ENCODE measurements at places on chromosomes 5 and 9.

GRCh38 chr5:112762113-112762810 is 24.6 kb downstream of the APC start:
- no peak for DNase-seq

DNA sequence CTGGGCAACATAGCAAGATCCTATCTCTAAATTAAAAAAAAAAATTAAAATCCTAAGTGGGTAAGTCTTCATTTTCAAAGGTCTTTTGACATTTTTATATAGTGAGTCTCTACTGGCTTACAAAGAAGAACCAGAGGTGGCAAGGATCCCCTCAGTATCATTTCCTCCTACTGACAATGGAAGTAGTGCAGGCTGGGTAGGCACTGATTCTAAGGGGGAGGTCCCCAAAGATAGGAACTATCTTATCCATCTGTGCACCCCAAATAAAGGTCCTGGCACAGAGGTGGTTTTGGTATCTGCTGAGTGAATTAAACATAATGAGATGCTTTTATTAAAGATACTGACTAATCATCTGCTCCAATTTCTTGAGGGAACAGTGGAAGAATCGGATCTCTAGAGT is 4.2 kb downstream of the FAM193B start:
- no peak for DNase-seq

DNA sequence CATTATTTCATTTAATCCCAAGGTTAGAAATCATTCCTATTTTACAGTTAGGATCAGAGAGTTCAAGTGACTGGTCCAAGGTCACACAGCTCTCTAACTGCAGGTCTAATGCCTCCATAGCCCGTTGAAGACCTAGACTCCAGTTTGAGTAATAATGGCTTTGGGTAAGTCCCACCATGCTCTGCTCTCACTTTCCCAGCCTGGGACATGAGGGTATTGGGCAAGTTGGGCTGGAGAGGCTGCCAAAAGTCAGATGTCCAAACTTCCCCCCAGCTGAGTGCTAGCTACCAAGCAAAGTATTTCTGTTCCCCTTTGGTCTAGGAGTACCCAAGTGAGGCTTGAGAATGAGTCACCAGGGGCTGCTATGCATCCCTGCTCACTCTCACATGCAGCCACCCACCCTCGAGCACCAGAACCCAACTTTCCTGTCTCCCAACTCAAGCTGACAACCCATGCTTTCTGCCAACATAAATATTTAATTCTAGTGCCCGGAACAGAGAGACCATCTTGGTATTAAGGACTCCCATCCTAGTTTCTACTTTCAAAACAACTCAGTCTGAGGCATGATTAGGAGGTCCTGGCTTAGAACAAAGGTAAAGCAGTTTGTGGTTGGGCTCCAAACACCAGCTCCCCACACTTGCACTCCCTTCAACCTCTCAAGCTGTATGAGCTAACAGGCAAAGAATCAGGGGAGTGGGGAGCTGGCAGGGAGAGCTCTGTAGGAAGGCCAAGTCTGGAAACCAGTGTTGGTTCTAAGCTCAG is 236.5 kb upstream of the TRIM32 start:
- DNase-seq = peak; percentile 91

- DNase-seq = no peak
Observed at GRCh38 chr9:69900406-69900805, 79.8 kb downstream of the CFAP95 start.

DNA sequence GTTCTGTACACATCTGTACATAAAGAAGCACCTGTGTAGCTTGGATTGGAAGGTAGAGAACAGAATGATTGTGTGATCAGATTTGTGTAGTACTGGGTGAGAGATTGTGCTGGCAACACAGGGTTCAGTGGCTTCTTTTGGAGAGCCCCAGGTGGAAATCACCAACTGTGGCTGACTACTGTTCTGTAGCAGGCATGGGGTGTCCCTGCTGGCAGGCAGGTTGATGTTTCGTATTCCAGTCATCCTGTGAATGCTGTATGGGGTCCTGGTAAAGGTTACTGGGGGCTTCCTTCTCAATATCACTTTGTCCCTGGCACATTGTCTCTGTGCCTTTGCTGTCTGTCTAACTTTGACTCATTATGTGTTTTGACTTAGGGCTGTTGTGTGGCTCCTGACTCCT is 5.3 kb downstream of the ASPN start:
- no peak for DNase-seq

DNA sequence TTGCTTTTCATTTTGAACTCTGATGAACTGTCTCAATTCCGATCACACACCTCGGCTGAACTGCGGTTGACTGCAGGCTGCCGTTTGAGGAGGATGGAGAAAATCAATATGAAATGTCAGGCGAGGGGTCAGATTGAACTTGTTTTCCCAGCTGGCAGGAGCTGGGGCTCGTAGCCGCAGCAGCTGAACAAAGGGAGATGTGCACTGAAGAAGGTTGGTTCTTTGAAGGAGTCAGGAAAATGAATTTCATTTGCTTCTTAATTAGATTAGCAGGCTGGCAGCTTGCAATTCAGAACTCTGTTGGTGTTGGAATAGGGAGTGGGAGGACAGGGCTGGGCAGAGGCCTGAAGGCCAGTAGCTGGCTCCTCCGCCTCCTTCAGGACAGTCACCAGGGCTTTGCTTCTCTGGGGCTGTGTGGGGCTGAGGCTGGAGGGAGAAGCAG is 117.4 kb upstream of the GPR151 start:
- no peak for DNase-seq

DNA sequence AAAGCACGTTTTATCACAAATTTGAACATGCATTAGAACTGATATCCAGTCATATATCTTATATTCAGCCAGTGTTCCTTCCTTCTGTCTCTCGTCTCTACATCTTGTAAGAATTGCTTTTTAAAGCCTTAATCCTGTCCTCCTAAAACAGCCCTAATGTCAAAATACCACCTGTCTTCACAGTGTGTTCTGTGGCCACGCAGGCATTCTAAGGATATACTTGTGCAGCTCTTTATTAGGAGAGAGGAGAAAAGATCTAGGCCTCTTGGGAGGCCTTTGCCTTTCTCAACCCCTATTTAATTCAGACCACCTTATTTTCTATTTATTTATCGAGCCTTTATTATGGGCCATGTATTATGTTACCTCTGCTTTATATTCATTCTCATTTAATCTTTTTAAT is 78.3 kb downstream of the MAN2A1 start:
- no peak for DNase-seq

DNA sequence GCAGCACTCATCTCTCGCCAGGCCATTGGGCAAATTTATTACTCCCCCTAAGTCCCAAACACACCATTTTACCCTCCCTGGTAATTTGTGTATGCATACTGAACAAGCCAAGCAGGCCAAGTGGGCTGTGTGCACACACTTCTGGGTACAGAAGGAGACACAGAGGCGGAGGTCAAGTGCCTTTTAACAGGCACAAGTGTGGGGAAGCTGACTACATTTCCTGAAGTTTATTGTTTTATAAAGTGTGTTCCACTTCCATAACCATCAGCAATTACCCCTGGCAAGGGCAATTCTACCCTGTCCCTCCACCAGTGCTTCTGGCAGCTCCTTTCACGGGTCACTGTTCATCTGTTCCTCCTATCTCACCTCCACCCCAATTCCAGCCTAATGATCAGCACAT is 93.9 kb downstream of the SETX start:
- no peak for DNase-seq

DNA sequence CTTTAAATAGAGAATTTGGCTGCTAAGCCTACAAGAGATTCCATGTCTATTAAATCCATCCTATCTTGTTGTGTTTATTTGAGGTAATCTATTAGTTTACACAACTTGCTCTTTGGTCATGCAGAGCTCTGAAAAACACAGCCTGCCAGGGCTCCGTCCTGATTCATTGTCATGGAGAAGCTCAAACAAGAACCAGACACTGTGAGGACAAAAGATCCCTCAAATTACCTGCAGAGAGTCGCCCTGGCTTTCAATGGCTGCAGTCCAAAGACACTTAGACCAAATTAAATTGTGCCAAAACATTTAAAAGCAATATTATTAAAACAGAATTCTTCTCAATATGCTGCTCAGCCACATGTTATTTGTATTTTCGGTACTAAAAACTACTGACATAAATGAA is 60.1 kb downstream of the CDH18 start:
- DNase-seq = no peak

DNA sequence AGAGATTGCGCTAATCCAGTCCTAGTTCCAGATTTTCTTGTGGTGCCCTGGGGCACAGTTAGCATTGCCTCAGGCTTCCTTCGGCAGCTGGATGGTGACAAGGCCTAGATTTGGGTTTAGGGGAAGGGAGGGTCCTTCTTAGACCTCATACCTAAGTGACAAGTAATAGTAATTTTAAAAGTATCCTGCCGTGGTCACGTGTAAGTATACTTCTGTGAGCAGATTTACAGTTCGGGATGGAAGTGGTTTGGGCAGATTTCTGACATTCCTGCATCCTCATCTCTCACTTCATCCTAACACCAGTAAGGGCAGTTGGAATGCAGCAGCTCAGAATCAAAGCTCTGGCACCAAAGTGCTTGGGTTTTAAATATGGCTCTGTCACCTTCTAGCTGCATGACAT is 71.6 kb downstream of the LRRC70 start:
- no peak for DNase-seq

DNA sequence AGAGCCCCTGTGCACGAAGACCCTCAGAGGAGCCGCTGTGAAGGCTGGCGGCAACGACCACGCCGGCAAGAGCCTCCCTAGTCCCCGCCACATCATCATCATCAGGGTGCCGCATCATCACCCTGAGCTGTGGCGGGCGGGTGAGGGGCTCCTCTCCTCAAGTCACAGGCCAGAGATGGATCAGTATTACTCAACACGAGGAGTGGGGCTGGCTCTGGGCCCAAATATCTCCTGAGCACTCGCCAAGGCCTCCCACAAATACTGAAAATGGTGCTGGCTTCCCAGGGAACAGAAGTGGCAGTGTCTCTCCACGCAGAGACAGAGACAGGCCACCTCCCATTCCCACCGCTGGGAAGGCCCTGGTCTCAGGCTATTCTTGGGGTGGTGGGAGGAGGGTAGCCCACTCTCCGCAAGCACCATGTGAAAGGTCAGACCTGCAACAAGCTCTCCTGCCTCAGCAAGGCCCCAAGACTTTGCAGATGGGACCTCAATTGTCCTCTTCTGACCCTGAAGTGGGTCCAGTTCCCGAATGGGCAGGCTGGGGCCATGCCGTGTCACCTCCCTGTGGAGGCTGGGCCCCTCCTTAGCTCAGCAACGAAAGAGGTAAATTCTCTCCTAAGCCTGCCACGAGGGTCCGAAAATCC is 39.3 kb upstream of the ZNF354A start:
- no peak for DNase-seq

DNA sequence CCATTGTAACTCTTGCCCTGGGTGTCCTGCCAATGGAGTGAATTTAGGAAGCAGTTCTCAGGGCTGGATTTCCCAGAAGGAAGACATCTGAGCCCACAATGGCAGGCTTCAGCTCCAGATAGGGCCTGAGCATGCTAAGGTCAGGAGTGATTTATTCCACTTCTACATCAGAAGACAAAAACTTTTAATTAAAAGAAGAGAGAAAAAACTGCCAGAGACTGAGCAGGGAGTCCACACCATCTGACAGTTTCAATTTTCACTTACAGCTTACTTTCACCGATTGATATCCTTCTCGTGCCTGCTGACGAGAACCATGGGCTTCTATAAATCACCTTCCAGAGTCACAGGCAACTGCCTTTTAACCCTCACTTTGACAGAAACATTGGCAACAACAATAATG is 228.3 kb upstream of the BRINP1 start:
- no peak for DNase-seq

- DNase-seq = no peak
Observed at GRCh38 chr9:37732952-37733351, 20.7 kb upstream of the TRMT10B start.

GRCh38 chr5:118491351-118491750 is 497.0 kb downstream of the DTWD2 start:
- no peak for DNase-seq

DNA sequence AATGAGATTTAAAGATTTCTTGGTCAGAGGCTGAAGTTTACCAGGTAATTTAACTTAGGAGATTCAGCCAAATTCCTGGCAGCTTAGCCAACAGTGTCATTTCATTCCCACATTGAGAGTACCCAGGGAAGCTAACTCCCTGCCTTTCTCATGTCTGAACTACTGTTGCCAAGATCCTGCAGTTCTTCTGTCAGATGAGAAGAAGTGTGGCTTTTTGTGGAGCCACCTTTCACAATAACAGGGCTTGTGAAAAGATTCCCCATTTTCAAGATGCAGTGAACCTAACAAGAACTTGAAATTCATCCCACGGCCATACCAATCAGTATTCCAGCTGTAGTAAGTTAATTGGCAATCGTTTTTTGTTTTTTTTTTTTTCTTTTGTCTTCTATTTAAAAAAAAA is 176.4 kb downstream of the XRCC4 start:
- DNase-seq = no peak

GRCh38 chr5:178259623-178260536 is 27.3 kb upstream of the PHYKPL start:
- DNase-seq = no peak

GRCh38 chr5:160792732-160793529 is 59.1 kb downstream of the ATP10B start:
- no peak for DNase-seq

DNA sequence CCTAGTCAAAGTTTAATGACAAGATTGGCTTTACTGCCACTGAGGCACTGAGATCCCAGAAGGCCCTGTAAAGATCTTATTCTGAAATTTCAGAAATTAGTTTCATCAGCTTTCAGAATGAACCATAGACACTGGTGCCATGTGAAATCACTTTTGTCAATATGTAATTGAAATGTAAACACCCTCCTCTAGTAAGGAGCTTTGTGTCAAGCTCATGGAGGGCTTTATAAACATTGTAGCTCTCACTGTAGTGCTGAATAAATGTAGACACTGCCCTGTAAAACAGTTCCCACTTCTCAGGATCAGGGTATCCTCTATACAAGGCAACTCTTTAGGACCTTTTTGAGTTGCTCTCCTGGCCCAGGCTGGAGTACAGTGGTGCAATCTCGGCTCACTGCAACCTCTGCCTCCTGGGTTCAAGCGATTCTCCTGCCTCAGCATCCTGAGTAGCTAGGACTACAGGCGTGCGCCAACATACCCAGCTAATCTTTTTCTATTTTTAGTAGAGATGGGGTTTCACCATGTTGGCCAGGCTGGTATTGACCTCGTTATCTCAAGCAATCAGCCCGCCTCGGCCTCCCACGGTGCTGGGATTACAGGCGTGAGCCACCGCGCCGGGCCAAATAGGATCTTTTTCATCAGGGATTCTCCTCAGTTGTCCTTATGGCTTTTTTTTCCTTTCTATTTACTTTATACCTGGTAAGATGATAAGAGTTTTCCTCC is 1823.9 kb upstream of the CDH9 start:
- no peak for DNase-seq

DNA sequence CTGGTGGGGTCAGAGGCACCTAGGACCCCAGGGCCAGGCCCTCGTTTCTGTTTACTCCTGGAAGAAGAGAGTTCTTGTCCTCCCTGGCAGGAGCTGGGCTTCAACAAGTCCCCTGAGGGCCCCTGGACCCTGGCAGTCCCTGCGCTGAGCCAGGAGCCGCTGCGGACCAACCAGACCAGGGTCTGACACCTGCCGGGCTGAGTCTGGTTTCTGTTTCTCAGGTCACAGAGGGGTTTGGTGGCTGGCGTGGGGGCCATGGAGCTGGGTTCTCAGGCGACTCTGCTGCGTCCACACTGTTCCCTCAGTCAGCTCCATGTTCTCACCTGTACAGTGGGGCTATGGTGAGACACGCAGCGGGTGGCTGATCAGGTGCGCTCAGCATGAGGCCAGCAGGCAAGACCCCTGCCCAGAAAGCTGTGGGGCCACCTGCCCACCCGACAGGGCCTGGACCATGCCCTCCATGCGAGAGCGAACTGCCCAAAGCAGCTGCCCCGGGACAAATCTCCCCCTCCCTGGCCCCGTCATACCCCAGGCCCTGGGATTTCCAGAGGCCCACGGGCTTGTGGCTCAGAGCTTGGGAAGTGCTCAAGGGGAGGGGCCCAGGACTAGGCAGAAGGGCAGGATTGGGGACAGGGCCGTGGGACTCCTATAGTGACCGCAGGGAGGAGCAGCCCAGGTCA is 17.9 kb upstream of the NOTCH1 start:
- no peak for DNase-seq

Measured in epithelial cell of proximal tubule (primary cell).